ENCODE measurements at places on chromosomes 12 and 14. TPM values are rescaled to one million over a fixed set of nuclear protein-coding genes. Genes with fewer than 3 reads are reported as not detected.

Gene SCN8A
- 0.23 TPM for polyA plus RNA-seq

DNA sequence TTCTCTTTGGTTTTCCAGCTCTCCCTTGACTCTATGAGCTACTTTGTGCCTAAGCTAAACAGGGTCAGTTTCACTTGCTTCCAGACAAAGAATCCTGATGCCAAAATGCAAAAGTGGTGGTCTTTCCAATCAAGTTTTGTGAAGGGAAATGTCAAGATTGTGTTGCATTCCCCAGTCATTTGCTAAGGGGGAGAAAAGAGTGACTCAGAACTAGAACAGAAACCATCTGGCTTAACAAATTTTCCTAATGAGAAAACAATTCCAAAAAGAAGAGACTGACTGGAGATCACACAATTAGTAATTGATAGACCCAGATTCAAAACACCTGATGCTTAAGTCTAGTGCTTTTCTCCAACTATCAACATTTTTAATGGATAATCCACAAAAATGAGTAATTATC is 235.1 kb upstream of the DIO2 start:
- DNase-seq = no peak

DNA sequence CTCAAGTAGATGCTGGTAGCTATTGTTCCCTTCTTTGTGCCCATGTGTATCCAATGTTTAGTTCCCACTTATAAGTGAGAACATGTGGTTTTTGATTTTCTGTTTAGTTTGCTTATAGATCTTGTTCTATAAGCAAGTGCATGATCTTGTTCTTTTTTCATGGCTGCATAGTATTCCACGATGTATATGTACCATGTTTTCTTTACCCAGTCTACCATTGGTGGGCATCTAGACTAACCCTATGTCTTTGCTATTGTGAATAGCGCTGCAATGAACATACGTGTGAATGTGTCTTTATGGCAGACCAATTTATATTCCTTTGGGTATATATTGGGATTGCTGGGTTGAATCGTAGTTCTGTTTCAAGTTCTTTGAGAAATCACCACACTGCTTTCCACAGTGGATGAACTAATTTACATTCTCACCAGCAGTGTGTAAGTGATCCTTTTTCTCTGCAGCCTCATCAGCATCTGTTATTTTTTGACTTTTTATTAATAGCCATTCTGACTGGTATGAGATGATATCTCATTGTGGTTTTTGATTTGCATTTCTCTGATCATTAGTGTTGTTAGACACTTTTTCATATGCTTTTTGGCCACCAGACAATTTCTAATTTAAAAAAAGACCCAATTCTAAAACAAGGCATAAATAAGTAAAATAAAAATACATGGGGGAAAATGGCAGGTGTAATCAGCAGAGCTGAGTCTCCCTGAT is 50.6 kb downstream of the CPM start:
- no peak for DNase-seq

Gene ARHGAP9
- polyA plus RNA-seq = 5.2 TPM

GRCh38 chr12:131671871-131672270 is 39.0 kb upstream of the SFSWAP start:
- no peak for DNase-seq
